ENCODE measurements at places on chromosomes 5 and 9. TPM values are rescaled to one million over a fixed set of nuclear protein-coding genes. Genes with fewer than 3 reads are reported as not detected.

DNA sequence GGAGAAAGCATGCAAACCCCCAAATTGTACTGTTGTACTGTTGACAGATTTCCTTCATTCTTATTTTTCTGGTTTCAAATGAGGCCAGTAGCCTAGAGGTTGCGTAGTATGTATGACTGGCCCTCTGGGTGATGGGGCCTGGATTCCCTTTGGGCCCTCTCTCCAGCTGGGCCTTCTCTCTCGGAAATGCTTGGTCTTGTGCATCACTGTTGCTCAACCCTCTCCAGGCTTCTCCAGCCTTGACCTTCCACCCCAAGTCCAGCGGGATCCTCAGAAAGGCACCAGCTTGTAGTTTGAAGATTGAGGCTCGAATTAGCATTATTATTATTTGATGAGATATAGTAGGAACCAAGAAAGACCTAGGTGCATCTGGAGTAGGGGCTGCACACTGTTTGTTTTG is 87.0 kb downstream of the ANGPTL2 start:
- DNase-seq = no peak
- H3K4me1 ChIP-seq = no peaks in the 10 kb centered on the region
- H3K27me3 ChIP-seq = no peaks in the 10 kb centered on the region

DNA sequence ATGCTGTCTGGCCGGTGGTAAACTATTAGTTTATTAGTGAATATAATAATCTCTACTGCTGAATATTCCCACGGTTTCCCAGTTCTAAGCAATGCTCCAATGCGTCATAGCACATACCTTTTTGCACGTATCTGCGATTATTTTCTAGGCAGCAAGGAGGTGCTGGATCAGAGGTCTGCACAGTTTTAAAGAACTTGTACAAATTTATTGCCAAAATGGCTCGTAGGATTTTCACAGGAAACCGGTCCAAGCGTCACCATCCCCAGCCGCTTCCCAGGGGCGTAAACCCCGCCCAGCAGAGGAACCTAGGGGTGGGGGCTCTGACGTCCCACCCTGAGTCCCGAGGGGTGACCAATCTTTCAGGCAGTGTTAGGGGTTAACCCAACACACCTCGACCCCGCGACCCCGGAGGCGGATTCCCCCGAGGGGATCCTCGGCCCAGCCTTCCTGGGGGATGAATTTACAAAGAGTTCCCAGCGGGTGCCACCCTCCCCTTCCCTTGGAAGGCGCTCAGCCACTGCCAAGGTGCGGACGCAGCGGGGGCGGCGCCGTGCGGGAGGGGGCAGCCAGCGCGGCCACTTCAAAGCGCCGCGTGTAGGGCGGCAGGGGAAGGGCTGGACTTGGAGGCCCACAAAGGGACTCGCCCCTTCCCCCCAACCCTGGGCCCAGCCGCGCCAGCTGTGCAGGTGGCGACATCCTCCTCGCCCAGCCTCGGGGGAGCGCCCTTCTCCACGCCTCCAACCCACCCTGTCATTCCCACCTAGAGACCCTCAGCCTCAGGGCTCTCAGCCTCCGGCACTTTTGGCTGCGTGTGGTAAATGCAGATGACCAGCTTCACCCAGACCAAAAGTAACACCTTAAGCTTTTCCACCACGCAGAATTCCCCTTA is 43.5 kb upstream of the TCF7 start:
- no peaks in the 10 kb centered on the region for H3K4me1 ChIP-seq
- no peaks in the 10 kb centered on the region for H3K36me3 ChIP-seq
- no peak overlapping the region for H3K27ac ChIP-seq
- no peaks in the 10 kb centered on the region for H3K27me3 ChIP-seq

- H3K4me3 ChIP-seq = peak overlapping the region; percentile 84
- H3K4me1 ChIP-seq = peaks cover 15% of the 10 kb centered on the region
- DNase-seq = no peak
- H3K27me3 ChIP-seq = no peaks in the 10 kb centered on the region
- H3K27ac ChIP-seq = peak overlapping the region; percentile 81
These were observed 661 bp downstream of the PDCL start for GRCh38 chr9:122827761-122828093.

- H3K27ac ChIP-seq = no peak overlapping the region
- no peaks in the 10 kb centered on the region for H3K4me1 ChIP-seq
- DNase-seq = no peak
These were observed 66.8 kb downstream of the FBXL7 start for GRCh38 chr5:15566789-15567188.

GRCh38 chr9:107281922-107282667 is 984 bp upstream of the RAD23B start:
- peak overlapping the region; percentile 60 for H3K4me3 ChIP-seq
- peak overlapping the region; percentile 58 for H3K27ac ChIP-seq
- no peaks in the 10 kb centered on the region for H3K27me3 ChIP-seq
- peaks cover 60% of the 10 kb centered on the region for H3K4me1 ChIP-seq
- 0 out of 2 replicates have a peak, but pooled peaks cover 6% of the 10 kb centered on the region for H3K36me3 ChIP-seq

- no peaks in the 10 kb centered on the region for H3K27me3 ChIP-seq
- 0 out of 2 replicates have a peak, but pooled peaks cover 3% of the 10 kb centered on the region for H3K36me3 ChIP-seq
- DNase-seq = no peak
- H3K27ac ChIP-seq = no peak overlapping the region
- peaks cover 36% of the 10 kb centered on the region for H3K4me1 ChIP-seq
- no peak overlapping the region for H3K4me3 ChIP-seq
These were observed 85.0 kb upstream of the RARS1 start for GRCh38 chr5:168401226-168401625.

GRCh38 chr5:95989283-95990048 is 27.8 kb upstream of the ELL2 start:
- no peaks in the 10 kb centered on the region for H3K36me3 ChIP-seq
- H3K27me3 ChIP-seq = no peaks in the 10 kb centered on the region
- no peak overlapping the region for H3K4me3 ChIP-seq
- no peaks in the 10 kb centered on the region for H3K4me1 ChIP-seq
- H3K27ac ChIP-seq = no peak overlapping the region

DNA sequence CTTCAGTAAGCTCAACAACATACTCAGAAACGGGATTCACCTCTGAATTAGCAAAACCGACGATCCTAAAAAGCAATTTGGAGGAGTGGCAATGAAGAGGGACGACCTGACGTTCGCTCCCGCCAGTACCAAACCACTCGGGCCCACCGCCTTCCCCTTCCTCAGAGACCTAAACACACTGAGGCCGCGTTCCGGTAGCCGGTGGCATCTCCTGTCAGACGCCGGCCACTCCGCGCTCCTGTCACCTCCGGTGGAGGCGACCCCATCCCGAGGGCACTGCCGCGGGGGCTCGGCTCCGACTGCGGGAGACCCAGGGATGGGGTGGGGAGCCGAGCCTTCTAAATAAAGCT is 617 bp downstream of the PPP6C start:
- no peak for DNase-seq
- no peaks in the 10 kb centered on the region for H3K27me3 ChIP-seq
- no peaks in the 10 kb centered on the region for H3K36me3 ChIP-seq
- H3K27ac ChIP-seq = peak overlapping the region; percentile 82
- peaks cover 16% of the 10 kb centered on the region for H3K4me1 ChIP-seq

DNA sequence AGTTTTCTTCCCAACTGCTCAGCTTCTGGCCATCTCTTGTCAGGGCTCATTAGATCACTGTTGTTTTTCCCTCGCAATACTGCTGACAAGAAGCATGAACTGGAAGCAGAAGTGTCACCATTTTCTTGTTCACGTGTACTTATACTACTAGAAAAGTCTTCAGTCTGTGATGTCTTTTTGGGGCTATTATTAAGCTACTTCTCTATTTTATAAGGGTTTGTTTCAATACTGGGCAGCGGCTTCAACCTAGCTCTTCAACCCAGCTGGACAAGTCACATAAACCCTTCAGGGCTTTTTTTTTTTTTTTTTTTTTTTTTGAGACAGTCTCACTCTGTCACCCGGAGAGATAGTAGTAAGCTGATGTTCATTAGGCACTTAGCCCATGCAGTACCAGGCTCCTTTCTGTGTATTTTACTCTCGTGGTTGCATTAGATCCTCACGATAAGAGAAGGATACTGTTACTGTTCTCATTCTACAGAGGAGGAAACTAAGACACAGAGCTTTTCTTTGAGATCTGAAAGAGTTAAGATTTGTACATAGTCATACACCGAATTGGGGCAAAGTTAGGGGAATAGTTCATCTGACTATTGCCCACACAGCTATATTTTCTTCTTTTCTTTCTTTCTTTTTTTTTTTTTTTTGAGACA is 20.5 kb downstream of the RAPGEF1 start:
- no peaks in the 10 kb centered on the region for H3K36me3 ChIP-seq
- DNase-seq = no peak
- H3K27me3 ChIP-seq = no peaks in the 10 kb centered on the region
- H3K4me3 ChIP-seq = no peak overlapping the region
- H3K27ac ChIP-seq = no peak overlapping the region
- no peaks in the 10 kb centered on the region for H3K4me1 ChIP-seq

- no peaks in the 10 kb centered on the region for H3K27me3 ChIP-seq
- no peak overlapping the region for H3K27ac ChIP-seq
- H3K4me1 ChIP-seq = no peaks in the 10 kb centered on the region
- H3K4me3 ChIP-seq = no peak overlapping the region
- no peaks in the 10 kb centered on the region for H3K36me3 ChIP-seq
- DNase-seq = no peak
These were observed 300.8 kb downstream of the CDH9 start for GRCh38 chr5:26737348-26738265.

DNA sequence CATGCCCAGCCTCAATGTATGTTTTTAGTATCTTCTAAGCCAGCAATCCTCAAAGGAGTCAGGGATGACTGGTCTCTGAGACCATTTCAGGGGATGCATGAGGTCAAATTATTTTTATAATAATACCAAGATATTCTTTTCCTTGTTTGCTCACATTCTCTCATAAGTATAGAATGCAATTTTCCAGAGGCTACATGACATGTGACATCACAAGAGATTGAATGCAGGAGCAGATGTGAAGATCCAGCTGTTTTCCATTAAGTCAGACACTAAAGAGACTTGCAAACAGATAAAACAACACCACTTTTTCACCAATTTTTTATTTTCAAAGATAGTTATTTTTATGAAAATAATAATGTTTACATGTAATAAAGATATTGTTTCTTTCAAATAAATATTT is 22.0 kb upstream of the FREM1 start:
- DNase-seq = no peak
- no peaks in the 10 kb centered on the region for H3K4me1 ChIP-seq
- no peak overlapping the region for H3K4me3 ChIP-seq
- H3K27me3 ChIP-seq = no peaks in the 10 kb centered on the region
- H3K36me3 ChIP-seq = no peaks in the 10 kb centered on the region

DNA sequence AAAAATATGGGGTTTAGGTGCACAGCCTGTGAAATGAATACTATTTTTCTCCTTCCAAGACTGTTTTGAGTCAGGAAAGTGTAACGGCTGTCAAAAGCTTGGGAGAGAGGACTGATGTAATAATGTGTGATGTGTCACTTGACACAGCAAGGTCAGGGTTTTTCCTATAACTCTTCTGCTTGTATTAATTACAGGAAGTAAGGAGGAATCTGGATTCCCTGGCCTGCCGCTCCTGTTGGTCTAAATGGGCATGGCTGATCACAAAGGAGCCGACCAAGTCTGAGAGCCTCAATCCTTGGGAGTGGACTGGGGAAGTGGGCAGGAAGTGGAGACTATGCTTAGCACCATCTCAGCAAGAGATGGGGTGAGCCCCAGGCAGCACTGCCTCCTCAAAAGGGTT is 16.7 kb upstream of the SLC28A3 start:
- no peaks in the 10 kb centered on the region for H3K36me3 ChIP-seq
- no peaks in the 10 kb centered on the region for H3K27me3 ChIP-seq
- no peaks in the 10 kb centered on the region for H3K4me1 ChIP-seq
- DNase-seq = no peak
- H3K4me3 ChIP-seq = no peak overlapping the region
- H3K27ac ChIP-seq = no peak overlapping the region

GRCh38 chr9:135045928-135046738 is 41.3 kb upstream of the OLFM1 start:
- H3K36me3 ChIP-seq = no peaks in the 10 kb centered on the region
- H3K4me3 ChIP-seq = no peak overlapping the region
- no peak overlapping the region for H3K27ac ChIP-seq
- H3K4me1 ChIP-seq = no peaks in the 10 kb centered on the region

GRCh38 chr5:90650767-90651166 is 92.2 kb downstream of the ADGRV1 start:
- no peaks in the 10 kb centered on the region for H3K4me1 ChIP-seq
- no peaks in the 10 kb centered on the region for H3K27me3 ChIP-seq
- no peak overlapping the region for H3K27ac ChIP-seq
- H3K36me3 ChIP-seq = no peaks in the 10 kb centered on the region
- H3K4me3 ChIP-seq = no peak overlapping the region

- no peak for DNase-seq
- no peaks in the 10 kb centered on the region for H3K36me3 ChIP-seq
- H3K27me3 ChIP-seq = no peaks in the 10 kb centered on the region
These were observed 64.1 kb upstream of the GOLM1 start for GRCh38 chr9:86163503-86163902.

DNA sequence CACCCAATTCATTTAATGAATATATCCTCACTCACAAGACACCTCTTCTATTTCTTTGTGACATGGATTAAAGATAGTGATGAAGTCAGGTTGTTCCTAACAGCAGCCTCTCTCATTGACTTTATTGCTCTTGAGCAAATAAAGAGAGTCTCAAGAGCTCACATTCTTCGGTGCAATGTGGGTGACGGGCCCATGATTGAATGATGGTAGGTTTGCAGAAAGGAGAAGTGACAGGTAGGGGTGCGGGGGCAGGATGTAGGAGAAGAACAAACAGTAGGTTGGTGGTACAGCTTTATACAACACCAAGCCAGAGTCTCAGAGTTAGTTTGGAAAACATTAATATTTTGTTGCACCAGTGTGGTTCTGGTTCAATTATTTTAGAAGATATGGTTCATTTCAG is 122.2 kb downstream of the SLIT3 start:
- H3K27me3 ChIP-seq = peaks cover 16% of the 10 kb centered on the region
- DNase-seq = no peak
- H3K27ac ChIP-seq = no peak overlapping the region
- H3K36me3 ChIP-seq = no peaks in the 10 kb centered on the region
- H3K4me1 ChIP-seq = no peaks in the 10 kb centered on the region
- H3K4me3 ChIP-seq = no peak overlapping the region

The UNC5A gene
- total RNA-seq = 10.1 TPM

The ANKRD18B gene
- 3.9 TPM for total RNA-seq

The SEMA6A gene
- total RNA-seq = 6.7 TPM

The ADAMTS16 gene
- 2.4 TPM for total RNA-seq
